Psoas muscle (tissue), 8 donors: ENCODE measurements at places on chromosomes 4 and X. TPM values are rescaled to one million over a fixed set of nuclear protein-coding genes. Genes with fewer than 3 reads are reported as not detected.

DNA sequence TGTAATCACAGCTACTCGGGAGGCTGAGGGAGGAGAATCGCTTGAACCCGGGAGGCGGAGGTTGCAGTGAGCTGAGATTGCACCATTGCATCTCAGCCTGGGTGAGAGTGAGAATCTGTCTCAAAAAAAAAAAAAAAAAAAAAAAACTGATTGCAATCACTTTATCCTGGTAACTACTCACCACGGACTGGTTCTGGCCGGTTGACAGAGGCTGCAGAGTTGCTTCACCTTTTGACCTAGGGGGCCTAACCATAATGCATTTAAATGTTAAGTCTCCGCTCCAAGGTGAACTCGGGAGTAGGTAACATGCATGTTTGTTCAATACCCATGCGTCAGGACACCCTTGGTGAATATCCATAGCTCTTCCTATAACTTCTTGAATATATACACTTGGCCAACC, 1.8 kb downstream of the PPP2R3B start:
- H3K27ac ChIP-seq: no peak overlapping the region
- no peaks in the 10 kb centered on the region for H3K4me1 ChIP-seq
- no peaks in the 10 kb centered on the region for H3K36me3 ChIP-seq
- no peaks in the 10 kb centered on the region for H3K27me3 ChIP-seq

- DNase-seq: no peak
- peak within 1 kb of the TSS; percentile 51 for H3K4me3 ChIP-seq
- peaks cover 17% of the 10 kb centered on the region for H3K4me1 ChIP-seq
- no peaks in the 10 kb centered on the region for H3K36me3 ChIP-seq
- no peaks in the 10 kb centered on the region for H3K27me3 ChIP-seq
Observed at GRCh38 chr4:38856524-38857337, at the start of gene TLR6. Gene TLR6, minus strand, starts transcription at chr4:38856817. Its CDS starts 27,344 bp downstream, at chr4:38829473.

DNA sequence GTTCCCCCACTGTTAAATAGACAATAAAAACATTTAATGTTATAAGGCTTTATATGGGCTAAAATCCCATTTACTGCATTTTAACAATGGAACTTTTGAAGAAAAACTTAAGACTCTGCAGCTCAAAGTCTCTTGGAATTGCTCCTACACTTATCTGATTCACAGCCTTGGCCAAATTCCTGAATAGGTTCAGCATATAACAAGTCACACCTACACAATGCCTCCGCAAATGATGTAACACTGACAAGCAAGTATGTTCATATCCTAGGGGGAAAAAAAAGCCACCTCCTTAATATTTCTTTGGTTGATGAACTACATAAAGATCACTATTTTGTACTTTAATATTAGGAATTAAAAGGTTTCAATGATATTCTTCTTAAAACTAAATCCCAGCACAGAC, 34.5 kb downstream of the RPS6KA6 start:
- no peak overlapping the region for H3K27ac ChIP-seq
- no peaks in the 10 kb centered on the region for H3K27me3 ChIP-seq
- DNase-seq: no peak
- no peaks in the 10 kb centered on the region for H3K4me1 ChIP-seq
- no peaks in the 10 kb centered on the region for H3K36me3 ChIP-seq
- no peak overlapping the region for H3K4me3 ChIP-seq

DNA sequence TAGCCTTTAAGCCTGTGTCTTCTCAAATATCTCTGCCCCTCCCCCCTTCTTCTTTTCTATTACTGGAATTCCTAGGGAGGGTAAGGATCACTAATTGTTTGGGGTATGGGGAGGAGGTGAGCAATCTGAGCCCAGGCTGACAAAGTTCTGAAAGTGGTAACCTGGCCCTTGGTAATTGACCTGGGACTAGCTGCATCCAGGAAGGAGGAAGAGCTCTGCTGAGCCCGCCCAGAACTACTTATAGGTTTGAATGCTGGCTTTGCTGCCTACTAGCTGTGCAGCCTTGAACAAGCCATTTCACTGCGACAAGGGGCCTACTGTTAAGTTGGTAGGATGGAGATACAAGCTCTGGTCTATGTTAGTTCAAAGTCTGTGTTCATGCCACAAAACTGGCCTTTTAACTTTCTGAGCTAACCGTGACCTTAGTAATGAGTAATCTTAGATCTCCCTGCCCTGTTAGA, 37.8 kb downstream of the DGKK start:
- no peaks in the 10 kb centered on the region for H3K27me3 ChIP-seq
- H3K4me1 ChIP-seq: no peaks in the 10 kb centered on the region
- H3K4me3 ChIP-seq: no peak overlapping the region
- no peaks in the 10 kb centered on the region for H3K36me3 ChIP-seq
- no peak overlapping the region for H3K27ac ChIP-seq

DNA sequence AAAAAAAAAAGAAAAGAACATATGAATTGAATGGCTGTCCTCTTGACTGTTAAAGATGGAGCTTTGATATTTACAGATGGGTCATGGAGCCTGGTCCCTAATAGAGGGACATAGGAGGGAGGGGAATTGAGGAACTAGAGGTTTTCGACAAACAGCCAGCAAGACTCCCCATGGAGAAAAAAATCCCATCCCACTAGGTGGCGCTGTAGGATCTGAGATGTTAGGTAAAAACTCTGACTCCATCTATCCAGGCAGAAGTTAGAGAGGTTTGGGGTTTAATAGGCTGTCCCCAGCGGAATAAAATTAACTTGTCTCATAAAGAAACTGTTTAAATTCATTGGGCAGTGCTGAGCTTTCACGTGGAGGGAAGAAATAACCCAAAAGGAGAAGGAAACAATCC, 45.9 kb downstream of the HMGB2 start:
- no peaks in the 10 kb centered on the region for H3K4me1 ChIP-seq
- no peak overlapping the region for H3K27ac ChIP-seq
- DNase-seq: no peak
- no peaks in the 10 kb centered on the region for H3K36me3 ChIP-seq
- no peaks in the 10 kb centered on the region for H3K27me3 ChIP-seq

DNA sequence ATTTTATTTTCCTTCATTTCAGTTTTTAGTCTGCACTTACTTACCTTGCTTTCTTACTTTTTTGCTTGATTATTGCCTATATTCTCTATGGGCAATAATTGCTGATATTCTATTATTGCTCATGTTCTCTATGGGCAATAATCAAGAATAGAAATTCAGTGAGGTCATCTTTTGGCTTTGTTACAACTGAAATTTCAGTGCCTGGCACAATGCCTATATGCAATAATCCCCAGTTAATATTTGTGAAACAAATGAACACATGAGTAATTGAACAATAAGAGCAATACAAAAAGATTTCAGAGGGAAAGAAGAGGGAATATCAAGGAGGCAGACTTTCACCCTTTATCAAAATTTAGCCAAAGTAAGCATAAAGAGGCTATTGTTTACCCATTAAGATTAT, 48.6 kb upstream of the ARSJ start:
- no peaks in the 10 kb centered on the region for H3K36me3 ChIP-seq
- H3K27me3 ChIP-seq: no peaks in the 10 kb centered on the region
- H3K27ac ChIP-seq: no peak overlapping the region

GRCh38 chr4:15234116-15234855, 193.5 kb upstream of the C1QTNF7 start:
- H3K4me3 ChIP-seq: no peak overlapping the region
- H3K4me1 ChIP-seq: no peaks in the 10 kb centered on the region
- H3K36me3 ChIP-seq: no peaks in the 10 kb centered on the region
- no peaks in the 10 kb centered on the region for H3K27me3 ChIP-seq
- H3K27ac ChIP-seq: peak overlapping the region; percentile 24

DNA sequence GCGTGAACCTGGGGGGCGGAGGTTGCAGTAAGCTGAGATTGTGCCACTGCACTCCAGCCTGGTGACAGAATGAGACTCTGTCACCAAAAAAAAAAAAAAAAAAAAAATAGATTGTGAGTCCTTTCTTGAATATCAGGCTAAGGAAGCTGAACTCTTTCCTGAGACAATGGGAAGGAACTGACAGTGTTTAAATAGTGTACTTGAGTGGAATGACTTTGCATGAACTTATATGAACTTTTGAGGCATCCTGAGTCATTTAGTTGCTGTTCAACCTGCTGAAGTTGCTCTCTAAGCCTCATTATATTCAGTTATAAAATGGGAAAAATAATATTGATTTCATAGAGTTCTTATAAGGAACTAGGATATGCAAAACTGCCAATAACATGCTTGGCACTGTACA, 79.3 kb upstream of the LIMCH1 start:
- H3K36me3 ChIP-seq: no peaks in the 10 kb centered on the region
- DNase-seq: no peak
- no peak overlapping the region for H3K4me3 ChIP-seq
- peaks cover 7% of the 10 kb centered on the region for H3K4me1 ChIP-seq
- H3K27ac ChIP-seq: no peak overlapping the region
- H3K27me3 ChIP-seq: no peaks in the 10 kb centered on the region

DNA sequence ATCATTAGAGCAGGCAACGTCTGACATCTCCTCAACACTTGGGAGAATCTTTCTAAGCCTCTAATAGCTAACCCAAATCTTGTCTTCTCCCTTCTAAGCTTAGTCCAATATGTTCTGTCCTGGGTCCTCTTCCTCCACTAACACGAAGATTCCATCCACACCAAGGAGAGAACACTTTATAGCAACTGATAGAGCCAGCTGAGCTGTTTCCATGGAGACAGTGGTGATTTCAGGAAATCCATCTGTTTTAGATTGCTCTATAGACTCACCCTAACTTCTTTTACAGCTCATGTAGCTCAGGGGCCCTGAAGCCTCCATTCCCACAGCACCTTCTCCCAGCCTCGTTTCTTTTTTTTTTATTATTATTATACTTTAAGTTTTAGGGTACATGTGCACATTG, 37.4 kb downstream of the SCD5 start:
- H3K27me3 ChIP-seq: no peaks in the 10 kb centered on the region
- H3K4me3 ChIP-seq: no peak overlapping the region
- DNase-seq: no peak

DNA sequence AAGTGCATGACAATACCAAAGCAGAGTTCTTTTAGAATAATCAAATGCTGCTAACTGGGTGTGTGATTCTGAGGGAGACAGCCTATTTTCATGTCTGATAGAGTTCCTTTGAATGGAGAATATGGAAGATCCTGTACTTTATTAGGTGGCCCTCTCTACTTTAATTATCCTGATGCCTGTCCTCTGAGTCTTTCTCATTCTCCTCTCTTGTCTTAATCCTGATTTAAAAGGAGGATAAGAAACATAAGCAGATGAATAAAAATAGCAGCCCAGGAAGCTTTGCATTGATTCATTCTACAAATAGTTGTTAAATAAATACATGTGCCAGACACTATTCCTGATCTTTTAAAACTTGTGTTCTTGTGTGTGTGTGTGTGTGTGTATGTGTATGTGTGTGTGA, 387.3 kb downstream of the SPRY1 start:
- no peaks in the 10 kb centered on the region for H3K27me3 ChIP-seq
- no peak overlapping the region for H3K4me3 ChIP-seq
- DNase-seq: no peak
- H3K4me1 ChIP-seq: peaks cover 36% of the 10 kb centered on the region
- peak overlapping the region; percentile 86 for H3K27ac ChIP-seq

GRCh38 chr4:126738926-126739325, 893.8 kb upstream of the INTU start:
- DNase-seq: no peak
- no peaks in the 10 kb centered on the region for H3K36me3 ChIP-seq

- no peak overlapping the region for H3K4me3 ChIP-seq
- H3K36me3 ChIP-seq: no peaks in the 10 kb centered on the region
- no peak overlapping the region for H3K27ac ChIP-seq
- no peaks in the 10 kb centered on the region for H3K27me3 ChIP-seq
- no peak for DNase-seq
- H3K4me1 ChIP-seq: peaks cover 12% of the 10 kb centered on the region
Observed at GRCh38 chr4:123477711-123478209, 81.2 kb downstream of the SPRY1 start.

DNA sequence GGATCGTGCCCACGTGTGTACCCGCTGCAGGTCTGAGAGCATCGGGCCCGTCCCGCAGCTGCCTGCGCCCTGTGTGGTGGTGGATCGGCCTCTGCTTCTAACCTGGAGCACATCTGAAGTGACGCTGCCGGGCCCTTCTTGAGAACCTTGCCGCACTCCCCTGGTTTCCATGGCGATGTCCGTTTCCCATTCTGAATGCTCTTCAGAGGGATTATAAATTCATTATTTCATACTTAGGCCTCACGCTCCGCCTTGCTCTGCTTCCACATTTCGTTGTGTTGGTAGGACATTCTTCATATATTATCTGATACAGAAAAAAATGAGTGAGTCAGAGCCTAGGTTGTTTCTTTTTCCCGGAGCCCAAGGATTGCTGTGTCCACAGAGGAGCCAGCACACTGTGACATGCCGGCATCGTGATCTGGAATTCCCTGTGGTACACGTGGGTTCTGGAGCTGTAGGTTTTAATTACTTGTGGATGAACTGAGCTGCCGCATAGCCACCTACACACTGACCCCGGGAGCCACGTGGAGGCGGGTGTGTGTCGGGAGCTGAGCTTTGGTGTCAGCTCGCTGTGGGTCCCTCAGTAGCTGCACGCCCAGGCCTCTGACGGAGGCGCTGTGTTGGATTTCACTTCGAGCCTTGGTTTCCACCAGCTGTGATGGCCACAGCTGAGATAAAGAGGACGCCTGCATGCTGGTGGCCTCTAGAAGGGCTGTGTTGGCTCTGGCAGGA, 63.4 kb downstream of the PSAPL1 start:
- no peak overlapping the region for H3K27ac ChIP-seq
- H3K4me3 ChIP-seq: no peak overlapping the region
- no peaks in the 10 kb centered on the region for H3K27me3 ChIP-seq
- no peak for DNase-seq

GRCh38 chrX:54865208-54865607, 55.4 kb upstream of the TRO start:
- H3K27ac ChIP-seq: no peak overlapping the region
- DNase-seq: no peak
- no peak overlapping the region for H3K4me3 ChIP-seq
- no peaks in the 10 kb centered on the region for H3K36me3 ChIP-seq
- H3K27me3 ChIP-seq: no peaks in the 10 kb centered on the region

DNA sequence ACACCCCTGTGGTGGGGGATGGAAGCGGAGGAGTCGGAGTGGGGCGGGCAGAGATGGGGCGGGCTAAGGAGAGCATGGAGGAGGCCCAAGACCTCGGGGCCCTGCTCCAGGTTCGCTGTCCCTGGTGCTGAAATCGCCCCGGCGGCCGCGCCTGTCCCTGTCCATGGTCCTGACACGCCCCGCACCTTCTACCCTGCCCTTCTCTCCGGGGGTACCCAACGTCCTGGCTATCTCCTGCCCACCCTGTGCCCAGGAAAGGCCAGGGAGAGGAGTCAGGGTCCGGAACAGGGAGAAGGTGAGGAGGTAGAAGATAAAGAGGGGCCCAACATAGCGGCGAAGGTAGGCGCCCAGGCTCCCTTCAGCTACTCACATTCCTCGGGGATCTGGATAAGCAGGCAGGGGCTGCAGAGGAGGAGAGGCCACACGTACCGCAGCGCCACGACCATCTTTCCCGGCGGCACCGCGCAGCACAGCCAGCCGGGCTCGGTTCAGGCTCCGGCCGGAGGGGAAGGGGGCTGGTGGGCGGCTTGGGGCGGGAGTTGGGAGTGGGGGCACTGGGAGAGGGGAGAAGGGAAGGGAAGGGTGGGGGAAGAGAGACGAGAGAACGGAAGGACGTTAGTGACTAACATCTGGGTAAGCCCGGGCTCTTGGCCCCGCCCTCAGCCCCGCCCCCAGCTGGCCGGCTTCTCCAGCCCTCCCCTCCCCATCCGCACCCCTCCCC, 10.4 kb downstream of the L1CAM start:
- H3K4me3 ChIP-seq: no peak overlapping the region
- peak; percentile 38 for DNase-seq
- no peaks in the 10 kb centered on the region for H3K4me1 ChIP-seq
- no peak overlapping the region for H3K27ac ChIP-seq
- H3K27me3 ChIP-seq: no peaks in the 10 kb centered on the region
- H3K36me3 ChIP-seq: no peaks in the 10 kb centered on the region

ZAR1 gene
- not detected for total RNA-seq

SPARCL1 gene
- total RNA-seq: 188 TPM

ATOH1 gene
- total RNA-seq: not detected

GABRE gene
- 3.8 TPM for total RNA-seq

MTTP gene
- total RNA-seq: 0.99 TPM

GAGE13 gene
- not detected for total RNA-seq

VSIG4 gene
- 13.4 TPM for total RNA-seq

TKTL2 gene
- not detected for total RNA-seq

ASB5 gene
- total RNA-seq: 661 TPM

SPANXA1 gene
- total RNA-seq: not detected
